ENCODE measurements at places on chromosomes 2 and 18. TPM values are rescaled to one million over a fixed set of nuclear protein-coding genes. Genes with fewer than 3 reads are reported as not detected.
A peak's percentile ranks its signal among the peaks of the same experiment; 100 is the strongest.

DNA sequence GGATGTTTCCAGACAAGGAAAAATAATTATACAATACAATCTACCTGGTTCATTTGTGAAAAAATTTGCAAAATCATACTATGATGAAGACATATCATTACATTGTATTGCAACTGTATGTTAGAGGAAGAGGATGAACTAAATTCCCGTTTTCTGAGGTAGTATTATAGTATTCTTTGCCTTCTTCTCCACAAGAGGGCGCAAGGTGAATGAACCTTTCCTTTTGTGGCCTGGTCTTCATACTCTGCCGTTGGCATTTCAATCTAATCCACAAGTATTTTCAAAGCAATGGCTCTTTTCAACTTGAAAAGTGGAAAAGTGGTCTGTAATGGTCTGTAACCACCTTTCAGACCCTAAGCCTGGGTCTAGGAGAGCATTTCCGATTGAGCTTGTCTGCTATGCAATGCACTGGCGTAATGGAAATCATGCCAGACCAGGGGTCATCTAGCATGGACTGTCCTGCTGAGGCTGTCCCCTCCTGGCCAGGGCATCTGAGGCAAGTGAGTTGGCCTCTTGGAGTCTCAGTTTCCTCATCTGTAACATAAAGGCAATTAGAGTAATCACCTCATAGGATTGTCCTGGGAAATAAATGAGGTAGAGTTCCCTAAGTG lies 30.8 kb upstream of the ZNF396 start:
- no peaks in the 10 kb centered on the region for H3K4me1 ChIP-seq
- peak; percentile 84 for DNase-seq
- H3K27me3 ChIP-seq, result no peaks in the 10 kb centered on the region
- H3K4me3 ChIP-seq, result no peak overlapping the region
- H3K36me3 ChIP-seq, result no peaks in the 10 kb centered on the region

DNA sequence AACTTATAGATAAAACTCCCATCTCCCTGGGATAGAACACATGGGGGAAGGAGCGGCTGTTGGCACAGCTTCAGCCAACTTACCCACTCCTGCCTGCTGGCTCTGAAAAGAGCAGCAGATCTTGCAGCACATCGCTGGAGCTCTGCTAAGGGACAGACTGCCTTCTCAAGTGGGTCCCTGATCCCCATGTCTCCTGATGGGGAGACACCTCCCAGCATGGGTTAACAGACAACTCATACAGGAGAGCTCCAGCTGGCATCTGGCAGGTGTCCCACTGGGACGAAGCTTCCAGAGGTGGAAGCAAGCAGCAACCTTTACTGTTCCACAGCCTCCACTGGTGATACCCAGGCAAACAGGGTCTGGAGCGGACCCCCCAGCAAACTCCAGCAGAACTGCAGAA lies 673.3 kb downstream of the NRXN1 start:
- H3K4me1 ChIP-seq, result no peaks in the 10 kb centered on the region
- H3K27ac ChIP-seq, result no peak overlapping the region
- no peak overlapping the region for H3K4me3 ChIP-seq
- H3K36me3 ChIP-seq, result no peaks in the 10 kb centered on the region
- H3K27me3 ChIP-seq, result no peaks in the 10 kb centered on the region
- DNase-seq, result no peak

- no peaks in the 10 kb centered on the region for H3K36me3 ChIP-seq
- H3K27ac ChIP-seq, result no peak overlapping the region
- no peaks in the 10 kb centered on the region for H3K4me1 ChIP-seq
- DNase-seq, result no peak
- H3K27me3 ChIP-seq, result no peaks in the 10 kb centered on the region
Measured at GRCh38 chr2:161241894-161242293, 66.3 kb upstream of the PSMD14 start.

DNA sequence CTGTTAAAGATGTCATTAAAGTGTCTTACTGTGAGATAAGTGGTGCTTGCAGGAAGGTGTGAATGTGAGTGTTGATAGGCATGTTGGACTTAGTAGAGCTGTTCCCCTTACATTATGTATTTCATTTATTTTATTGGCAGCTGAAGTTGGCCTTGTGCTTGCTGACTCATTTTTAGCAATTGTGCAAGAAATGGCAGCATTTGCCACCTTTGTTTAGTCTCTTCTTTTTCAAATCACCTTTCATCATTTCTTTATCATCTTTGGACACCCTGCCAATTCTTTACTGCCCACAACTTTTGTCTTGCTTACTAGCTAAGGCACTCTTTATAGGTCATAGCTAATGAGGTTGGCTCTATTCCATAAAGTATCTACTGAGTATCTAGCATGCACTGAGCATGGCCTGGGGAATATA lies 130.3 kb upstream of the LYPD6 start:
- no peak for DNase-seq
- no peaks in the 10 kb centered on the region for H3K4me1 ChIP-seq
- H3K36me3 ChIP-seq, result no peaks in the 10 kb centered on the region
- no peak overlapping the region for H3K27ac ChIP-seq
- H3K27me3 ChIP-seq, result no peaks in the 10 kb centered on the region

- no peak overlapping the region for H3K27ac ChIP-seq
- no peaks in the 10 kb centered on the region for H3K27me3 ChIP-seq
- H3K4me1 ChIP-seq, result no peaks in the 10 kb centered on the region
- DNase-seq, result no peak
- H3K36me3 ChIP-seq, result no peaks in the 10 kb centered on the region
- no peak overlapping the region for H3K4me3 ChIP-seq
Measured at GRCh38 chr18:56511996-56512395, 126.4 kb downstream of the TXNL1 start.

- no peak overlapping the region for H3K27ac ChIP-seq
- no peaks in the 10 kb centered on the region for H3K4me1 ChIP-seq
- no peaks in the 10 kb centered on the region for H3K36me3 ChIP-seq
- no peak for DNase-seq
- H3K4me3 ChIP-seq, result no peak overlapping the region
- no peaks in the 10 kb centered on the region for H3K27me3 ChIP-seq
Measured at GRCh38 chr2:159737917-159738296, 25.6 kb downstream of the MARCHF7 start.

GRCh38 chr18:60180671-60181070 lies 191.9 kb downstream of the MC4R start:
- H3K36me3 ChIP-seq, result no peaks in the 10 kb centered on the region
- H3K27ac ChIP-seq, result no peak overlapping the region
- DNase-seq, result no peak
- no peaks in the 10 kb centered on the region for H3K4me1 ChIP-seq

- H3K4me1 ChIP-seq, result peaks cover 5% of the 10 kb centered on the region
- no peaks in the 10 kb centered on the region for H3K27me3 ChIP-seq
- H3K36me3 ChIP-seq, result no peaks in the 10 kb centered on the region
- no peak overlapping the region for H3K4me3 ChIP-seq
Measured at GRCh38 chr2:44286119-44286883, 11.0 kb downstream of the SLC3A1 start.

GRCh38 chr18:34867520-34867919 lies 157.4 kb downstream of the DTNA start:
- H3K4me1 ChIP-seq, result no peaks in the 10 kb centered on the region
- no peak overlapping the region for H3K27ac ChIP-seq
- H3K27me3 ChIP-seq, result no peaks in the 10 kb centered on the region

GRCh38 chr2:160703648-160704585 lies 210.3 kb upstream of the RBMS1 start:
- no peak overlapping the region for H3K27ac ChIP-seq
- no peaks in the 10 kb centered on the region for H3K4me1 ChIP-seq

- H3K27me3 ChIP-seq, result no peaks in the 10 kb centered on the region
- H3K27ac ChIP-seq, result no peak overlapping the region
Measured at GRCh38 chr2:50922506-50922905, 109.4 kb downstream of the NRXN1 start.

DNA sequence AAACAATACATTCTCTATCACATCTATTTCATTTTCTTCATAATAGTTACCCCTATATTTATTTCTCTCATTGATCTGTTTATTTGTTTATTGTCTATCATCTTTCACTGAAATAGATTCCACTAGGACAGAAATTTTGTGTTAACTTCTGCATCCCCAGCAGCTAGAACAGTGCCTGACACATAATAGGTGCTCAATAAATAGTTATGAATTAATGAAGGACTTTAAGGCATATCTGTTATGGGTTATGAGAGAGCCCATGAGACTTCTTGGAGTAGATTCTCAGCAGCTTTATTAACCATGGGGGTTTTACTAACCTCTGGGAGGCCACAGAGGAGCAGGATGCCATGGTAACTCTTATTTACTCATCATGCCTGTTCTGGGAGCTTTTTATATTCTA lies 144.6 kb downstream of the CDC42EP3 start:
- H3K27ac ChIP-seq, result no peak overlapping the region
- no peaks in the 10 kb centered on the region for H3K27me3 ChIP-seq
- no peaks in the 10 kb centered on the region for H3K36me3 ChIP-seq
- no peaks in the 10 kb centered on the region for H3K4me1 ChIP-seq
- no peak for DNase-seq
- H3K4me3 ChIP-seq, result no peak overlapping the region

DNA sequence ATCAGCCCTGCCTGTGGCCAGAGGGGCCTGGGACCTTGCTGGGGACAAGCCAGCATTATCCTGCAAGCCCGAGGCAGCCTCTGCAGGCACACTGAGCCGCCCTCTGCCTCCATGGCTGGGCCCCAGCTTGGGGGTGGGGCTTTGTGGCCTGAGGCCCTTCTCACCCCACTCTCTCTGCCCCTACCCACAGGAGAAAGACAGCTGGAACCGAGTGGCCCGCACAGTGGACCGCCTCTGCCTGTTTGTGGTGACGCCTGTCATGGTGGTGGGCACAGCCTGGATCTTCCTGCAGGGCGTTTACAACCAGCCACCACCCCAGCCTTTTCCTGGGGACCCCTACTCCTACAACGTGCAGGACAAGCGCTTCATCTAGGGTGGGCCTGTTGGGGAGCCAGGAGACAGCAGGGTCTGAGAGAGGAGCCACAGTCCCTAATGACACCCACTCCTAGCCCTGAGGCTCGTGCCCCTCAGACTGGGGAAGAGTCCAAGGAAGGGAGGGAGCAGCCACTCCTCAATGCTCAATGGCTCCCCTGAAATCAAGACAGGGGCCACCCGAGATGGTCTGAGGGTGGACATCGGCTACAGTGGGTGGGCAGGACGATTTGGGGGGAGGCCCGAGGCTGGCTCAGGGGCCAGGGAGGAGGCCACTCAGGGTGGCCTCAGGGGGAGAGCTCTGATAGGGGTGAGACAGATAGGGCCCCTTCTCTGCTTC lies 4.4 kb upstream of the CHRNG start:
- no peak for DNase-seq
- no peaks in the 10 kb centered on the region for H3K36me3 ChIP-seq
- no peak overlapping the region for H3K27ac ChIP-seq
- H3K4me3 ChIP-seq, result no peak overlapping the region

DNA sequence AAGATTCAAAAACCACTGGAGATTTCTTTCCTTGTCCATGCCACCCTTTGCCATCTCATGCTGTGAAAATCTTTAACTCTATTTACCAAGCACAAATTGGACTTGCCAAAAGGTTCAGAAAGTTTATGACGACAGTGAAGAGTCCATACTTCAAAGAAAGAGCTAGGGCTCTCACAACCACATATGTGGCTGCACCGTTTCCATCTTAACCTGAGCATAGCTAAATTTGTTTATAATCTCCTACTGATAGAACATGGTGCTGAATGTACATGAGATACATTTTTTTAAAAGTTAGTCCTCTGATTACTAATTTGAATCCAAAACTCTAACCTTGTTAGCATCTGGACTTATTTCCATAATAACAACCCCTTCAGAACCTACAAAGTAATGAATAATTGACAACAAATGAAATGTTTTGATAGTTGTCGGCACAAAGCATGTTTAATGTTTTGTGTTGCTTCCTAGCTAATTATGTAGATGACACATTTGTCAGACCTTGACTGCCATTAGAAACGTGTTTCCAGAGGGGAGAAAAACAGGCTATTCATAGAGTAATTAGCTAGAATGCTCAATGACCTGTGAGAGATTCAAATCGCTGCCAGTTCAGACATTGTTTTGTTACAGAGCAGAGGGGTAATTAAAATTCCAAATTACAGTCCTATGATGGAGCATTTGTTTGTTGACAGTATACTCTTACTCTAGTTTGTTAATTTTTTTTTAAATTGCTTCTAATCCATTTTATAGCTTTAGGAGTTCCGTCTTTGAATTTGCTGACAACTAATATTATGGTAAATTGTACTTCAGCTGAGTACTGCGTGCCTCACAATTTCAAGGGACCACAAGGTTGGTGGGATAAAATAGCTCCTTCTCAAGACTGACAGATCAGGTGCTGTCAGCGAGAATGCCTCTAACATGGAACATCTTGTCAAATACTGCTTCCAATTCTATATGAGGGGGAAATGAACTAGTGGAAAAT lies 31.8 kb downstream of the ARHGAP15 start:
- H3K27me3 ChIP-seq, result no peaks in the 10 kb centered on the region
- H3K27ac ChIP-seq, result no peak overlapping the region
- no peak overlapping the region for H3K4me3 ChIP-seq
- peaks cover 3% of the 10 kb centered on the region for H3K4me1 ChIP-seq
- DNase-seq, result no peak
- H3K36me3 ChIP-seq, result no peaks in the 10 kb centered on the region

DNA sequence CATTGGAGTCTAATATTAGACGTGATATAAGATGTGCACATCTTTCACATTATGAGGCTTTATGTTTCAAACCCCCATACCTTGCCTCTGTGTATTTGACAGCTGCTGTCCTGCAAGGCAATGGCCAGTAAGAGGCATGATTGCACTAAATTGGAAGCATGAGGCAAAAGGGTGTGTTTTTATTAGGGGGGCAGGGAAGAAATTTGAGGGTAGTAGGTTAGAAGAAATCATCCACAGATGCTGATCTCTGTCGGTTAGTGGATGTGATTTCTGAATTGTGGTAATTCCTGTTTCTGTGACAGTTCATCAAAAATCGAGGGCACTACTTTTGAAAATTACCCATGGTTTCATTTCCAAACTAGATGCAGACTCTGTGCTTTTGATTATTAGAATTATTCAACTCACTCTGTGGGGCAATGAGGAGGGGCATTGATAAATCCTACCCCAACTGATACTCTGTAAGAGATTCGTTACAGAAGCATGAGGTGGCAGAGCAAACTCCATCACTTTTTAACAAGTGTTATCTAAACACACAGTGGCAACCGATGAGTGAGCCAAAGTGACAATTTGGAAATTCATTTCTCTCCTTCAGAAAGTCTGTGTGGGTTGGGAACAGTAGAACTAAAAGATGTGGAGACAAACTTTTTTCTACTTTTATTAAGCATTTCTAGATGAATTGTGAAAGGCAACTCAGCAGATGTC lies 453.0 kb downstream of the ARHGAP15 start:
- DNase-seq, result no peak
- no peaks in the 10 kb centered on the region for H3K4me1 ChIP-seq
- no peaks in the 10 kb centered on the region for H3K27me3 ChIP-seq
- no peak overlapping the region for H3K27ac ChIP-seq
- no peaks in the 10 kb centered on the region for H3K36me3 ChIP-seq
- no peak overlapping the region for H3K4me3 ChIP-seq

GRCh38 chr2:202909394-202910192 lies 1.9 kb downstream of the WDR12 start:
- no peaks in the 10 kb centered on the region for H3K27me3 ChIP-seq
- peaks cover 13% of the 10 kb centered on the region for H3K4me1 ChIP-seq
- no peak for DNase-seq
- H3K36me3 ChIP-seq, result no peaks in the 10 kb centered on the region

Gene ICOS
- 0.10 TPM for total RNA-seq

Gene AQP12B
- total RNA-seq, result 0.04 TPM

Gene GRB14
- 3.6 TPM for total RNA-seq

Gene PSMA8
- not detected for total RNA-seq

Gene VIT
- 0.33 TPM for total RNA-seq

Gene TDRD15
- 0.08 TPM for total RNA-seq

Gene DQX1
- total RNA-seq, result 1.2 TPM

Gene MAP2
- 7.2 TPM for total RNA-seq

Gene SERPINB3
- 0.17 TPM for total RNA-seq

Data from hepatocyte (in vitro differentiated cells).